ENCODE measurements at places on chromosomes 7 and 10. TPM values are rescaled to one million over a fixed set of nuclear protein-coding genes. Genes with fewer than 3 reads are reported as not detected.

The RBP3 gene
- not detected for total RNA-seq

The KCND2 gene
- total RNA-seq = 1.3 TPM

The VSTM4 gene
- 56.1 TPM for total RNA-seq

The MBL2 gene
- total RNA-seq = not detected

The ANKRD61 gene
- not detected for total RNA-seq

The SPRN gene
- 0.82 TPM for total RNA-seq

The TMEM140 gene
- total RNA-seq = 4.0 TPM

The FRMD4A gene
- 29.5 TPM for total RNA-seq

The TSPAN13 gene
- 33.8 TPM for total RNA-seq

The IRF5 gene
- 1.2 TPM for total RNA-seq

The GSTO2 gene
- total RNA-seq = 5.1 TPM

All from tongue (tissue), 3 donors.